ENCODE measurements at places on chromosomes 7 and 10.

- no peak for DNase-seq
These were observed 151.3 kb upstream of the FZD1 start for GRCh38 chr7:91112902-91113341.

DNA sequence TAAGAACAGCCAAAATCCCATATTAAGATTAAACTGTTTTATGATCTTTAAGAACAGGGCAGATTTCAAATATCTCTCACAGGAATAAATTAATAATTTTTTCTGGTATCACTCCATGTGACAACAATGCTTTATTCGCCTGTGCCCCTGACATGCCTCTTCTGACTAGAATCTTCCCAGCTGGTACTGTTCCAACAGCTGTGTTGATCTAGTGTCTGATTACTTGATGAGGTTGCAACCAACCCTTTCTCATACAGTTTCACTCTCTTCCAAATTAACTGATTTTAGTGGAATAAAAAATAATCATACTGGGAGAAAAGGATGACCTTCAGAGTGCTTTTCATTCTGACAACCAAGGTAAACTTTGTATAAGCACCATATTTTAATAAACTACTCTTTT is 151.9 kb downstream of the CHRM2 start:
- DNase-seq = no peak

- no peak for DNase-seq
These were observed 437.5 kb downstream of the KIF20B start for GRCh38 chr10:90138844-90139243.

DNA sequence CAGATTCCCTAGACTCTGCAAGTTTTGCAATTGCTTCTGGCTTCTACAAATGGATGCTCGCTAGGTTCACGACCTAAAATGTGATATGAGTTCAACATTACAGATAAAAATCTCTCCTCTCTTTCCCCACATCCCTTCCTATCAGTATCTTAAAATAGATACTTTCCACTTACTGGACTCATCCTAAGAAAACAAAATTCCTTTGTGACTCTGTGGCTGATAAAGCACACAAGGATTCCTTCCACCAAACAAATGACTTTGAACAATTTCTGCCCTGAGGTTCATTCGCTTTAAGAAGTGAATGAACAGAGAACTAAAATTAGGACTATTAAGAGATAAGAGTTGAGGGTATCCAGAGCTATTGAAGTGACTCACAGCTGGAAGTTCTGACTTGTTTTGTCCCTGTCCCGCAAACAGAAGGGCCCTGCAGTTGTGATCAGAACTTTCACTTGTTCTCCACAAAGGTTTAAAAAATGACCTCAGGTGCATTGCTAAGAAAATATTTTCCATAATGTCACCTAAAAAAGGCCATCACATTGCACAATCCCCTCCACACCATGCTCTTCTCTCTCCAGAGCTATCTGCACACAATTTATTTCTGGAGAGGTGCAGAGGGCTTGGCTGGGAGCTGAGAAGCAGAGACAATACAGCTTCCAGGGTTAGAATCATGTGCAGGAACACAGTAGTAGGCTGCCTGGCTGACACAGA is 96.1 kb downstream of the PIP4K2A start:
- DNase-seq = no peak
